HCT116 (cell line): ENCODE measurements at places on chromosomes 12 and 14.

DNA sequence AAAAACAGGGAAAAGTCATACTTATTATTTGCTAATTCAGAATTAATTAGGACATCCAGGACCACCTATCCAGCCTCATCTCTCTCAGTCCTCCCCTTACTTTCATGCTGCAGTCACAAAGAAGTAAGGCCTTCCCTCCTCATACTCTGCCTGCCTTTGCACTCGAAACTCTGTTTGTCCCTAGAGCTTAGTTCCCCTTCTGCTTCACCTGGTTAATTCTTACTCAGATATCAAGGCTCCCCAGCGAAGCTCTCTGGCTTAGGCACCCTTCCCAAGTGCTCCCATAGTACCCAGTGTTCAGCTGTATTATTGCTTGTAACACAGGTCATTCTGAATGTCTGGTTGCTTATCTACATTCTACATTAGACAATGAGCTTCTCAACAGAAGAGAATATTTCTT, 81.3 kb downstream of the ERGIC2 start:
- DNase-seq = no peak

DNA sequence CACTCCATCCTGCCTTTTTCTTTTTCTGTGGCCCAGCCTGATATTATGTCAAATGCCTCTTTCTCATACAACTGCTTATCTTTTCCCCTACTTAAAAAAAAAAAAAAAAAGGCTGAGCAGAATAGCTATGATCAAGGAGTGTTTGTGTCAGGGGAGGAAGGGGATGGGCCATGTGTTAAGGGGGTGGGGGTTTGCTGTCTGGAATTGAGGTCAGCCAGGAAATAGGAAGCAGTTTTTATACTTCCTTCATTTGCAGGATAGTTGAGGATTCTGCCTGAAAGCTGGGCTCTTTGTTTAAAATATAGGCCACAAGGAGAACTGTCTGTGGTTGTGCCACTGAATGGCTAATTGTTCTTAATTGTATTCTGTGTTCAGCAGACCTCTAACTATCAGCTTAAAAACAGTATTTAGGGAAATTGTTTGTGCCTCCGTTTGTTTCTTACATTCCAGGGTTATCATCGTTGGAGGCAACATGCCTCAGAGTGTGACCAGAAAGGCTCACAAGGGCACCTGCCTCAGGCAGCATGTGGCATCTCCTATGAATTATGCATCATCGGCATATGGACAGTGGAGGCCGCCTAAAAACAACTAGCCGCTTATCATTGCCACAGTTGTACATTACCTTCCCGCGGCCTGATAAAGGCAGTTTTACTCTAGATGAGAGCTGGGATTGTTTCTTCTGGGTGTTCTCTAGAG, 96.0 kb downstream of the SRGAP1 start:
- no peak for DNase-seq

- DNase-seq = no peak
These were observed 15.1 kb upstream of the WNK1 start for GRCh38 chr12:737122-737739.

DNA sequence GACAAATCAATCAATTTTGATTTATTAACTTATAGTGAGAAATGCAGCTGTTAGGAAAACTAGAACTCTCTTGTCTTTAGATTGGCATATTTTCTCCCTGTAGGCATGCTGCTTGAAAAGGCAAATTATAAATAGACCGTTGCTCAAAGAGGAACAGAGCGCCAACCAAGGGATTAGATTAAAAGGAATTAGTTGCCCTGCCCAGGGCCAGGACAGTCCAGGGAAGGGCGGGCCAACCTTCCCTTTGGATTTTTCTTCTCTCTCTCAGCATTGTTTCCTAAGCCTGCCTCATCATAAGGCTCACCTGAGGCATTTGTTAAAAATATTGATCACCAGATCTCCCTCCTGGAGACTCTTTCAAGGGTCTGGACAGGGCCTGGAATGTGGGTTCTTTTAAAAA, 8.6 kb downstream of the CIPC start:
- DNase-seq = no peak

- no peak for DNase-seq
These were observed 1341.3 kb downstream of the LRFN5 start for GRCh38 chr14:42947991-42948390.

GRCh38 chr12:119375075-119375882, 40.8 kb downstream of the CCDC60 start:
- no peak for DNase-seq

DNA sequence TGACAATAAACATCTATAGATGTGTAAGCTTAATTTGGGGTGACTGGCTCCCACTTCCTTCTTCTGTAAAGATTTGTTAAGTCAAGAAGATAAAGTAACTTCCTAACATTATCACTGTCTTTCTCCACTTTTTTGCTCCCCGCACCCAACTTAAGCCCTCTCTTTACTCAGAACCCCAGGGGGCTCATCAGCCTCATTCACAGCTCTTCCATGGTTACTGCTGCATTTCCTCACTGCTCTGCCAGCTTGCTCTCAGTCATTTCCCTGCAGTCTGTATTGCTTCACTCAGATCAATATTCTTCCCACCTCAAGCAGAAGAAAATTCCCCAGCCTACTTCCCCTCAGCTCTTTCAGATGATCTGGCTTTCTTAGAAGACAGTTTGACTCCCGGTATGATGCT, 102.0 kb downstream of the PIK3C2G start:
- no peak for DNase-seq

DNA sequence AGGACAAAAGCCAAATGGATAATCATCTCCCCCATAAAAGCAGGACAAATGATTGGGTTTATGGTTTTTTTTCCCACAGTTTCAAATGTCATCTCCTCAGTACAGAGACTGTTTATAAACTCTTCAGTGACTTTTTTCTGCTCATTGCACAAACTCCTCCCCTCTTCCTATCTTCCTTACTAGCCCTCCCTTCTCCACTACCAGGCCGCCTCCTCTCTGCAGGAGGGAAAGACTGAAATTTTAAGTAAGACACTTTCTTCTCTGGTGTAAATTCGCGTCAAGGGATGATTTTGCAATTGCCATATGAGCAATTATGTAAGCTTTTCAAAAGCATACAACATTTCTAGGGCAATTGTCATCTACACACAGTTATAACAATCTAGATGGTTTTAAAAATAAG, 37.0 kb downstream of the BTG1 start:
- no peak for DNase-seq
